Endothelial cell (in vitro differentiated cells): ENCODE measurements at places on chromosomes 4 and X.

DNA sequence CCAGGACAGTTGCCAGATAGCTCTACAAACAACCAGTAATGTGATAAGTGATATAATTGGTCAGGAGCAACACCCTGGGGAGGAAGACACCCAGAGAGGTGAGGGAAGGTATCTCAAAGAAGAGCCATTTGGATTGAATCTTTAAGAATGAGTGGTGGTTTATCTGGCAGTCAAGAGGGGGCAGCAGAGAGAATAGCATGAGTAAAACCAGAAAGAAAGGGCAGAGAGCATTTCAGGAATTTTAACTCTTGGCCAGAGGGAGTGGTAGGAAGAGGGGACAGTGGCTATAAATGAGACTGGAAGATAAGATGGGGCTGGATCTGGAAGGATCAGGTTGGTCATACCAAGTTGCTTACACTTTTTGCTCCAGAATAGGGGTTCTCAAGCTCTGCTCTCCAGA is 5.9 kb upstream of the SEPTIN6 start:
- DNase-seq = peak; percentile 30

GRCh38 chr4:55255179-55255578 is 90.9 kb upstream of the SRD5A3 start:
- no peak for DNase-seq

DNA sequence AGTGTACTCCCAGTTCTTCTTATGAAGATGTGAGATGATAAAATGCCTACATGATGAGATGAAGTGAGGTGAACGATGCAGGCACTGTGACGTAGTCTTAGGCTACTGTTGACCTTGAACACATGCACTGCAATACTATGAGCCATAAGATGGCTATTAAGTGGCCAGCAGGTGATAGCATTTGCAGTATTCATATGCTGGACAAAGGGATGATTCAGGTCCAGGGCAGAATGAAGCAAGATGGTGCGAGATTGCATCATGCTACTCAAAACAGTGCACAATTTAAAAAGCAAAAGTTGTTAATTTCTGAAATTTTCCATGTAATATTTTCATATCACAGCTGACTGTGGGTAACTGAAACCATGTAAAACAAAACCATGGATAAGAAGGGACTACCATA is 781.4 kb downstream of the PCDH18 start:
- DNase-seq = no peak

- no peak for DNase-seq
These were observed 330.3 kb downstream of the PDHA2 start for GRCh38 chr4:96170198-96170597.

DNA sequence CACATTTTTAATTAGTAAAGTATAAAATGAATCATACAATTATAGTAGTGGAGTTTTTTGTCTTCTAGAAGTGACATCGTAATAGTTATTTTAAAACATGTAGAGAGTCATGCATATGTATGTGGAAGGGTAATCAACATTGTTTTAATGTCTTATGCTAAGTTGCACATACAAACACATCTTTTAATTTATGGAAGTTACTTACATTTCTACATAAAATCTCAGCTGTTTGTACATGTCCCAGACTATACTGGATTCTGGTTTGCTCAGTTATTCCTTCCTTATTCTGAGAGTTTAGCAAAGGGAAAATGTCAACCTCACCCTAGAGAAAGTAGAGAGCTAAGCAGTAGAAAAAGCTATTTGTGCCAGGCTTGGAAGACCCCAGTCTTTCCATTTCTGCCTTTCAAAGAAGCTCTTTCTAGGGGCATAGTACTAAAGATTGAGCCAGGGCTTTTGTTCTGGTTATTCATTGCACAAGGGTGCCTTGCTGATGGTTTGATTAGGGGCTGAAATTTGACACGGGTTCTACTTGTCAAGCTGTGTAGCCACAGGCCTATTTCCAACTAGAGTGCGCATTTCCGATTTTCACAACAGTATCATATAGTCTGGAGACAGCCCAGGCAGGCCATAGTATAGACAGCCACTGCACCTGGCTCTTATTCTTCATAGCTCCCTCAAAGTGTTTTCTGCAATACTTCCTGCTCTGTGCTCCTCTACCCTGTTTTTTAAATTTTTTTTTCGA is 106.3 kb downstream of the RPA4 start:
- DNase-seq = no peak

- no peak for DNase-seq
These were observed 31.7 kb upstream of the PRPS1 start for GRCh38 chrX:107596651-107597050.

DNA sequence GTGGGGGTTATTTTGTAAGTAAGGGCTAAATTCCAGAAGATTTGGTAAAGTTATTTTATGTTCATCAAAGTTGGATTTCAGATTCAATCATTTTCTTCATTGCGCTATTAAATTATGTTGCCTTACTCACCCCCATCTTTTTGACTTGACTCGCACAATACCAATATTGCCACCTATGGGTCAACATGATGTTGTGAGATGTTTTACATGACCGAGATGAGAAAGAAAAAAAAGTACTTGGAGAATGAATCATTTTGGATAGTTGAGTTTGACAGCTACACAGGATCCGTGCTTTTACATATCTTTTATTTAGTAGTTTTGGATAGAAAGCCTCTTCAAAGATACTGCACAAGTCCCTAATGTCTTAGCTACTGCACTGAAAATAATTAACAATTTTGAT is 224.2 kb upstream of the EMCN start:
- no peak for DNase-seq

DNA sequence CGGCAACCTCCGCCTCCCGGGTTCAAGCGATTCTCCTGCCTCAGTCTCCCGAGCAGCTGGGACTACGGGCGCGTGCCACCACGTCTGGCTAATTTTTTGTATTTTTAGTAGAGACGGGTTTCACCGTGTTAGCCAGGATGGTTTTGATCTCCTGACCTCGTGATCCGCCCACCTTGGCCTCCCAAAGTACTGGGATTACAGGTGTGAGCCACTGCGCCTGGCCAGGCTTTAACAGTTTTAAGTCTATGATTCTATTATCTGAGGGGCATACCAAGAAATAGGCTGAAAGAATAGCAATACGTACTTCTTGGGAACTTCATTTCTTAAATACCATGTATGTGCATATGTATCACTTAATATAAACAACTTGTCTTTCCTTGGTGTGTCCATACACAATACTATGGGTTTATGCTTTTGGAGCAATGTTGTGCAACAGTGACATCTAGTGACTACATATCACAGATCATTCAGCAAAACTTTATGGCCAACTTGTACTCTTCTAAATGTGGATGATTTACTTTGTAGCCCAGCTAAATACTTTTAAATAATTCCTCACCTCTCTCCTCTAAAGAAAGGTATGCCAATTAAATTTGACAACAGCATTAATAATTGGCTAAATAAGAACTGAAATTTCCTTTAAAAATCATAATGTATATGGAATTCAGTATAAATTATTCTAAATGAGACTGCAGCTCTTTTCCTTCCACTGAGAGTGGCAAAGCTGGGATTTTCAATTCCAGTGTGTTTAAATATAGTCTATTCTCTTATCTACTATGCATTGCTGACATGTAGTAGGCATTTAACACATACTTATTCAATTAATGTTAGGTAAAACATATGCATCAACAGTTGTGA is 10.4 kb downstream of the SLC9B1 start:
- DNase-seq = peak; percentile 26

DNA sequence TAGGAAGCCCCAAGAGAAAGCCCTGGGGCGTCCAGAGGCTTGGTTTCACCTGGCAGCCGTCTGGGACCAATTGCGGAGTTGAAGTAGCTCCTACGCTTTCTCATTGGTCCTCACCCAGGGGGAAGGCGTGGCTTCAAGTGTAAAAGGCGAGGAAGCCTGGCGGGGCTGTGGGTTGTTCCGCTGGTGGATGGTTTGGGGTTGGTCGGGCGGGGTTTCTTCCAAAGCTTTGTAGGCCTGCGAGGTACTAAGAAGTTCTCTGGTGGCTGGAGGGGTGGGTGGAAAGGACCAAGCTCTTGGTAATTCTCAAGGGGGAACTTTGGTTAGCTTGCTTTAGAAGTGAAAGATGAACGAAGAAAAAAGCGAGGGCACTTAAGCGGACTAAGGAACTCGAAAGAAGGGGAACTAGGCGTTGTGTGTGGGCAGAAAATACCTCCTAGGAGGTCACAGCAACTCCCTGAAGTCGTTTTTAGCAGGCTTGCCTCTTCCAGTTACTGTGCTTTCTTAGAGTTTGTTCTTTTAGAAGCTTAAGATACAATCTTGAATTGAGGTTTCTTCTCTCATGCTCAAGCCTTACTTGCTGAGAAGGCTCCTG is 36.6 kb downstream of the CCNG2 start:
- no peak for DNase-seq

DNA sequence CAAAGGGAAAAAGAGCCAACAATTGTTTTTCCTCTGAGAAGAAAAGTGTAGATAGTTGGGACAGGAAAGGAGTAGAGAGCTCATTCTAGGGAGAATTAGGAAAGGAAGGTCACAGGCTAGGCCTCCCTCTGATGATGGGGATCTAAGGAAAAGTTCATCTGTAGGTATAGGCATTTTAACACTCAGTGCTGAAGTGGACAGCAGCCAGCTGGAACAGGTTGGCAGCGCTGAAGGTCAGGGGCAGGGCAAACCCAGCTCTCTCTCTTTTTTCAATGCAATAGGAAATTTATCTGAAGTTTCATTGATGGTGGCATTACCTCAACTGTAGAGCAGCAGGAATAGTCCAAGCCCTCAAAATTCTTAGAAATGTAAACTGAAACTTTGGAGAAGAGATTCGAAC is 98.5 kb upstream of the ETNPPL start:
- DNase-seq = peak; percentile 27

DNA sequence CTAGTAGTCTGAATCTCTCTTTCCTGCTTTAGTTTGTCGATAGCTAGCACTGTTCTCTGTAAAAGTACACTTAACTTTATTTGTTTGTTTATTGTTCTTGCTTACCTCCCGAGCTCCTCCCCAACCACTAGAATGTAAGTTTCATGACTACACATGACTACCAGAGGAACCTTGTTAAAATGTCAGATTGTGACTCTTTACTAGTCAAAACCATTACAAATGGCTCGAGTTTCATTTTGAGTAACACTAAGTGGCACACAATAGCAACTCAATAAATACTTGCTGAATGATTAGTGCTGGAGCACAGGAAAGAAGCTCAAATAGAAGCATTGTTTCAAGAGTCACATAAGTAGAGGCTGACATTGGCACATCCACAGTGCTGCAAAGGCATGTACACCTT is 116.1 kb downstream of the MAPK10 start:
- no peak for DNase-seq

- DNase-seq = no peak
These were observed 577.7 kb upstream of the GALNTL6 start for GRCh38 chr4:171235521-171235920.

DNA sequence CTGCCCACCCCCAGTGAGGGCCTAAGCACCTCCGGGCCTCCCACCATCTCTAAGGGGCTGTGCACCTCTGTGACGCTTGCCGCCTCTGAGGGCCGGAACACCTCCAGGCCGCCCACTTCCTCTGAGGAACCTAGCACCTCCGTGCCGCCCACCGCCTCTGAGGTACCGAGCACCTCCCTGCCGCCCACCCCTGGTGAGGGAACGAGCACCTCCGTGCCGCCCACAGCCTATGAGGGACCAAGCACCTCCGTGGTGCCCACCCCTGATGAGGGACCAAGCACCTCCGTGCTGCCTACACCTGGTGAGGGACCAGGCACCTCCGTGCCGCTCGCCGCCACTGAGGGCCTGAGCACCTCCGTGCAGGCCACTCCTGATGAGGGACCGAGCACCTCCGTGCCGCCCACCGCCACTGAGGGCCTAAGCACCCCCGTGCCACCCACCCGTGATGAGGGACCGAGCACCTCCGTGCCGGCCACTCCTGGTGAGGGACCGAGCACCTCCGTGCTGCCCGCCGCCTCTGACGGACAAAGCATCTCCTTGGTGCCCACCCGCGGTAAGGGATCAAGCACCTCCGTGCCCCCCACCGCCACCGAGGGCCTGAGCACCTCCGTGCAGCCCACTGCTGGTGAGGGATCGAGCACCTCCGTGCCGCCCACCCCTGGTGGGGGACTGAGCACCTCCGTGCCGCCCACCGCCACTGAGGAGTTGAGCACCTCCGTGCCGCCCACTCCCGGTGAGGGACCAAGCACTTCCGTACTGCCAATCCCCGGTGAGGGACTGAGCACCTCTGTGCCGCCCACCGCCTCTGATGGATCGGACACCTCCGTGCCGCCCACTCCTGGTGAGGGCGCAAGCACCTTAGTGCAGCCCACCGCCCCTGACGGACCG is 977 bp downstream of the MAGEE1 start:
- peak; percentile 5 for DNase-seq

- no peak for DNase-seq
These were observed 12.0 kb downstream of the BCOR start for GRCh38 chrX:40085714-40086113.
